ENCODE measurements at places on chromosomes 7 and 10. TPM values are rescaled to one million over a fixed set of nuclear protein-coding genes. Genes with fewer than 3 reads are reported as not detected.

GRCh38 chr7:121385800-121386179 lies 10.3 kb downstream of the FAM3C start:
- DNase-seq: no peak

DNA sequence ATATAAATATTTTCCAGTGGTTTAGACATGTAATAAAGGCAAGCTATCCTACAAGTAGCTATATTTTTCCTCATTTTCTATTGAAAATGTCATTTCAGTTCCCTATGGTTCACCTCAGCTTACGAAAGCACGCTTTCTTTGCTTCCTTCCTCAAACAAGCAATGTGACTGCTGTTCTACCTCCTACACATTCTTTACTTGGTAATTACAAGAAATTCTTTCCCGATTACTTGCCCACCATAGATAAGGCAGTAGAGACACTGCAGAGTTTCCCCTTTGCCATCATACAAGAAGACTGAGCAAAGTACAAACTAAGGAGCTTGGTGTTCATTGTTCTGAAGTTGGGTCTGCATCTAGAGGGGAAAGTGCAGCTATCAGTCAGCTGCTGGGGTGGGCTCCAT lies 249.4 kb downstream of the CRPPA start:
- no peak for DNase-seq

GRCh38 chr10:122154545-122155366 lies 116.3 kb upstream of the BTBD16 start:
- no peak for DNase-seq

DNA sequence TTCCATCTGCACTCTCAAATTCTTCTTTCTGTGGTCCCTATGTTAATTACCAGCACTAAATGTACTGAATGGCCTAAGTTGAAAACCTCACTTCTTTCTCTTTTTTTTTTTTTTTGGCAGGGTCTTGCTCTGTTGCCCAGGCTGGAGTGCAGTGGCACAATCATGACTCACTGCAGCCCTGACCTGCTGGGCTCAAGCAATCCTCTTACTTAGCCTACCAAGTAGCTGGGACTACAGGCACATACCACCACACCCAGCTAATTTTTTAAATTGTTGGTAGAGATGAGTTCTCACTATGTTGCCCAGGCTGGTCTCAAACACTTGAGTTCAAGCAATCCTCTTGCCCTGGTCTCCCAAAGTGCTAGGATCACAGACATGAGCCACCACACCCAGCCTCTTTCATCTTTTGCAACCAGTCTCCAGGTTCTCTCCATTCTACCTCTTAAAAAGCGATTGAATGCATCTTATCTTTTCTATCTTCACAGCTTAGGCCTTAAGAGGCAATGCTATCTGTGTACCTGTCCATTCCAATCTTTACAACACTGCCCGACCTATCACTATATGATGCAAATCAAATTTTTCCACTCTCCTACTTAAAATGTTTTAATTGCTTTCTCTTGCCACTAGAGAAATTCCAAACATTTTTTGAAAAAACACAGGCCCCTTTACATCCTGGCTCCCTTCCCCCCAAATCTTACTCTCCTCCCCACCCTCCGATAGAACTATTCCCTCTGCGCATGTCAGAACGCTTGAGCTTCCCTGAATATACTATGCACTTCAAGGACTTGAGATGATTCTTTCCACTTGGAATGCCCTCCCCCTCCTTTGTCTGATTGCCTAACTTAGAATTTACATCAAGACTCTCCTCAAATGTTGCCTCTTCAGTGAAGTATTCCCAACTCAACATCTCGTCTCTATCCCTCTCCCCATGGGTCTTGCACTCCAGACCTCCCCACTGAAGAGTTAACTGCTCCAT lies 6.0 kb downstream of the ICA1 start:
- no peak for DNase-seq

- DNase-seq: no peak
These were observed 13.3 kb downstream of the BEND7 start for GRCh38 chr10:13515467-13515866.

AP4M1 gene
- polyA plus RNA-seq: 29.0 TPM

CYP51A1 gene
- polyA plus RNA-seq: 96.0 TPM

MACC1 gene
- 10.8 TPM for polyA plus RNA-seq

- no peak for DNase-seq
These were observed 273.0 kb downstream of the GRM8 start for GRCh38 chr7:126979722-126980121.

DNA sequence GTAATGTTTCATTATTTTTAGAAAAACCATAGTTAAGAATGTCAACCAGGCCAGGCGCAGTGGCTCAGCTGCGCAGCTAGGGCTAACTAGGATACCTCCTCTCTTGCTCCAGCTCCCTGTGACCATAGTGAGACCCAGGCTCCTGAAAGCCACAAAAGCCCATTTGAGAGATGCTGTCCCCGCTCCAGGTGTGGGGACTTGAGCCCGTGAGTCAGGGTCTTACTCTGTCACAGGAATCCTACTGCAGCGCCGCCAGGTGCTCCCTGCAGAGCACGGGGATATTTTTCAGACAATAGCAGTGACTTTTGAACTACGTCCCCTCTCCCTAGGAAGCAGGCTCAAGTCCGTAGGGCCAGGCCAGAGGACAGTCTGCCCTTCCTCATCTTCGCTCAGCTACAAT lies 75.6 kb upstream of the NRBF2 start:
- DNase-seq: no peak

DNA sequence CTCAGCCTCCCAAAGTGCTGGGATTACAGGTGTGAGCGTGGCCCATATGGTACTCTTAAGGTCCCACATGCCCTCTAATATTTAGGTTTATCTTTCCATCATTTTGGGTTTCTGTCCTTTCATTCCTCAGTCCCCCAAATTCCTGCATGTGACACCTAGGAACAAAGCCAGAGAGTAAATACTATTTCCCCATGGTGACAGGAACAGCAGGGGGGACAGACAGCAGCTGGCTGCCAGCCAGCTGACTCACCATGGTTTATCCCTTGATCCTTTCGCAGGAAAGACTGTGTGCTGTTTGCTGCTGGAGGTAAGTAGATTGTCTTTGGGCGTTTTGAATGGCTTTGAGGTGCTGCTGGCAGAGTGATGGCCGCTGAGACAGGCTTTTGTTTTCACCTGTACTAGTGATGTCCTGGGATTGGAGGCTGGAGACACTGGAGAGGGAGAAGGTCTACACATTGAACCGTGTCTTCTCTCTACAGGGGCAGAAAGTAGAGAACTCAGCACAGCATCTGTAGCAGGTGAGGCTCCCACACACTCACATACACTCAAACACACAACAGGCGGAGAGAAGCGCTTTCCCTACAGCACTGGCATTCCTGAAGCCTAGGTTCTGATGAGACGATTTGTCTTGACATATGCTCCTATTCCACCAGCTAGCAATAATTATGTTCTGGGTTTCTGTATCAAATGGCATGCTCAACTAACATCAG lies 83.7 kb upstream of the EFCAB10 start:
- DNase-seq: no peak

DPP6 gene
- polyA plus RNA-seq: 51.6 TPM

SEMA4G gene
- polyA plus RNA-seq: 43.1 TPM

KNDC1 gene
- 5.9 TPM for polyA plus RNA-seq

EBF3 gene
- polyA plus RNA-seq: 1.1 TPM

- no peak for DNase-seq
These were observed 185.1 kb upstream of the AGK start for GRCh38 chr7:141366091-141366621.

GRCh38 chr10:88006261-88006660 lies 142.8 kb downstream of the PTEN start:
- no peak for DNase-seq

- DNase-seq: no peak
These were observed 39.7 kb downstream of the RASGEF1A start for GRCh38 chr10:43226851-43227845.

PBLD gene
- 84.5 TPM for polyA plus RNA-seq

- DNase-seq: no peak
These were observed 45.3 kb upstream of the CDK1 start for GRCh38 chr10:60732807-60733516.

Data from right renal pelvis (tissue), 4 donors.